ENCODE measurements at places on chromosomes 1 and 21.

GRCh38 chr21:37532868-37533780, 166.6 kb downstream of the DYRK1A start:
- peak; percentile 10 for DNase-seq

- DNase-seq = no peak
These were observed 16.0 kb downstream of the ZBTB17 start for GRCh38 chr1:15959827-15960446.

DNA sequence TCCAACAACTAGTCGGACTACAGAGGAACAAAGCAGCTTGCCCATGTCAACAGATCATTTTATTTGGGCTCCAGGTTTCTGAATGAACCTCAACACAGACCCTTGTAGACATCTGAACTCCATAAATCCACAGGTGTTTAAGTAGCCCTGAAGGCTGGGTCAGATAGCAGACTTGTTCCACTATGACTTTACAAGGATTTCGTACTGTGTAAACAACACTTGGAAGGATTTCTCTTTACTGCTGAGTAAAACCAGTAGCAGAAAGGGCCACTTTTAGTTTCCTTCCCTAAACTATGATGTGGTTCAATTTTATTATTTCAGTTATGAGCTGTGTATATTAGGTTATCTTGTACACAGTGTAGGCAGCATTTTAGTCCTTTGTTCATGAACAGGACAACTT, 316.4 kb upstream of the ADGRL2 start:
- no peak for DNase-seq

DNA sequence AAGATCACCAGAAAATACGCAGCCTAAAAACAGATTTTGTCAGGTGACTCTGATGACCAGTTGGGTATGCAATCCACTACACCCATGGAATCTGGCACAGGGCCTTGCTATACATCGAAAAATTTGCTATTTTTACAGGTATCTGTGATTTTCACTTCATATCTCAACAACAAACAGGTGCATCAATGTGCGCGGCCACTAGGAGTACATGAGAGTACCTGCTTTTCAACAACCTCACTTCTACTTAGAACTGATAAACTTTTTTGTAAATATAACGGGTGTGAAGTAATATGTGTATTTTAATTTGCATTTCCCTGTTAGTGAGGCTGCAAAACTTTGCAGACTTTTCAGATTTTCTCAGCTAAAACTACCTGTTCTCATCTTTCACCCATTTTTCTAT, 80.8 kb downstream of the SLC45A1 start:
- DNase-seq = no peak

- no peak for DNase-seq
These were observed 49.8 kb upstream of the MTF2 start for GRCh38 chr1:93029317-93029716.

DNA sequence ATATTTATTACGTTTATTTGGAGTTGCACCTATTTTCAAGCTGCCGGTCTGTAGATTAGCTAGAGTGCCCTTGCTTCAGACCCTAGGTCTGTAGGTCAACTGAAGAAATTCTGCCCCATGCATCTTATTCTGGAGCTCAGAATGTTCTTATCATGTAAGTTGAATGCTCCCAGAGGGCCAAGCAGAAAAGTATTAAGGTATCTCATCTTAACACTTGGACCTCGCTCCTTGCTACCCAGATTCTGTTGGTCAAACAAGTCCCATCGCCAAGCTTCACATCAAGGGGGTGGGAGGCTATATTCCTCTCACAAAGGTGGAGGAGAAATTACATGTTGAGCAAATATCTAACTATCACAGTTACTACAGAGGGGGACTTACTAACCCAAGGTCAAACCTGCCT, 187.7 kb downstream of the C1orf94 start:
- no peak for DNase-seq

DNA sequence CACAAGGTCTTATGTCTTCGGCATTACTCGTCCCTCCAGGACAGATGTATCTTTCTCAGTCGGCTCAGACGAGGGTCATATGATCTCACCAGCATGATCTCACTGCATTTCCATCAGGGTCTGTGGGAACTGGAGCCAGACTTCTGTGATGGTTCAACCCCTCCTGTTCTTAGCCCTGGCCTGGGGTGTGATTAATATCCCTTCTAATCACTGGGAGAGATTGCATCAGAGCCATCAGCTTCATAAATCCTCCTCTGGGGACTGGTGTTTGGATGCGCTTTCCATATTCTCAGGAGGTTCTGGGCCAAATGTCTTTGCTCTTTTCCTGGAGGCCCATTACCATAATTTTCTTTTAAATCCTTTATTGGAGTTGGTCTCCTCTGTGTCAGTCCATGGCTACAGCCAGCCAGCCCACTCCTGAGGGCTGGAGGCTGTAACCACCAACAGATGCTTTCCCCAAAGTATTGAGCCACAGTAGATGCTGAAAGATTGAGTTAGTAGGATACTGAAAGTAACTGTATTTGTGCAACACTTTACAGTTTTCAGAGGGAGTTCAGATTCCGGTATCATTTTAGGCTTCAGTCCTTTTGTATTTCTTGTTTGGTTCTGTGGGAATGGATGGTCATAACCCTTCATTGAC, 20.0 kb downstream of the CACNA1E start:
- no peak for DNase-seq

- no peak for DNase-seq
These were observed 28.9 kb upstream of the SERBP1 start for GRCh38 chr1:67459068-67459467.

DNA sequence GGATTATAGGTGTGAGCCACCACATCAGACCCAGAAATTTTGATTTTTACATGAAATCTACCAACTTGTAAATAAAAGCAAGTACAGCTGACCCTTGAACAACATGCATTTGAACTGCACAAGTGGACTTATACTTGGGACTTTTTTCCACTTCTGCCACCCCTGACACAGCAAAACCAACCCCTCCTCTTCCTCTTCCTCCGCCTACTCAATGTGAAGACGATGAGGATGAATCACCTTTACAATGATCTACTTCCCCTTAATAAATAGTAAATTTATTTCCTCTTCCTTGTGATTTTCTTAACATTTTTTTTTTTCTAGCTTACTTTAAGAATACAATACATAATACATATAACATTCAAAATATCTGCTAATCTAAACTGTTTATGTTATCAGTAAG, 17.5 kb upstream of the YRDC start:
- no peak for DNase-seq

GRCh38 chr1:30373471-30374399, 349.6 kb downstream of the MATN1 start:
- no peak for DNase-seq

- DNase-seq = no peak
These were observed 59.1 kb downstream of the PLXNA2 start for GRCh38 chr1:208184966-208185654.

Measured in NCI-H1436 treated with DMSO at 0.1 percent for 48 hours (cell line).